ENCODE measurements at places on chromosomes 12 and 14.

- no peak for DNase-seq
Measured at GRCh38 chr12:21500786-21501257, 613 bp downstream of the RECQL start.

DNA sequence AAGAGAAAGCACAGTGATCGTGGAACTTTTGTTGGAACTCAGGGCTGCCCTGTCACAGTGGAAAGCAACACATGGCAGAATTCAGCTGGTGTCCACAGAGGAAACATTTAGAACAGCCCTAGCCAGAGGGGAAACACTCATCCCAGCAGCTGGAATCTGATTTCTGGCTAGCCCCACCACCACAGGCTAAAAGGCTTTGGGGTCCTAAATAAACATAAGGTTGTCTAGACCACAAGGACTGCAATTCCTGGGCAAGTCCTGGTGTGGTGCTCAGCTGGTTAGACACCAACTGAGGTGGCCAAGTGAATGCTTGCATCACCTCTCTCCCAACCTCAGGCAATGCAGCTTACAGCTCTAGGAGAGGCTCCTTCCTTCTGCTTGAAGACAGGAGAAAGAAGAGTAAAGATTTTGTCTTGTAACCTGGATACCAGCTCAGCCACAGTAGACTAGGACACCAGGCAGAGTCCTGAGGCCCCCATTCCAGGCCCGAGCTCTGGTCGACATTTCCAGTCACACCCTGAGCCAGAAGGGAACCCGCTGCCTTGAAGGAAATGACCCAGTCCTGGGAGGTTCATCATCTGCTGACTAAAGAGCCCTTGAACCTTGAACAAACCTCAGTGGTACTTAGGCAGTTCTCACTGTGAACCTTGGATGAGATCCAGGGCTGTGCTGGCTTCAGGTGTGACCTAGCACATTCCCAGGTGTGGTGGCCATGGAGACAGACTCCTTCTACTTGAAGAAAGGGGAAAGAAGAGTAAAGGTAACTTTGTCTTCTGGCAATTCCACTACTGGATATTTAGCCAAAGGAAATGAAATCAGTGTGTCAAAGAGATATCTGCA, 85.4 kb upstream of the PLXNC1 start:
- no peak for DNase-seq

- DNase-seq = no peak
Measured at GRCh38 chr12:121970581-121971300, 50.9 kb upstream of the BCL7A start.

- DNase-seq = no peak
Measured at GRCh38 chr12:45312012-45312411, 96.1 kb downstream of the ANO6 start.

DNA sequence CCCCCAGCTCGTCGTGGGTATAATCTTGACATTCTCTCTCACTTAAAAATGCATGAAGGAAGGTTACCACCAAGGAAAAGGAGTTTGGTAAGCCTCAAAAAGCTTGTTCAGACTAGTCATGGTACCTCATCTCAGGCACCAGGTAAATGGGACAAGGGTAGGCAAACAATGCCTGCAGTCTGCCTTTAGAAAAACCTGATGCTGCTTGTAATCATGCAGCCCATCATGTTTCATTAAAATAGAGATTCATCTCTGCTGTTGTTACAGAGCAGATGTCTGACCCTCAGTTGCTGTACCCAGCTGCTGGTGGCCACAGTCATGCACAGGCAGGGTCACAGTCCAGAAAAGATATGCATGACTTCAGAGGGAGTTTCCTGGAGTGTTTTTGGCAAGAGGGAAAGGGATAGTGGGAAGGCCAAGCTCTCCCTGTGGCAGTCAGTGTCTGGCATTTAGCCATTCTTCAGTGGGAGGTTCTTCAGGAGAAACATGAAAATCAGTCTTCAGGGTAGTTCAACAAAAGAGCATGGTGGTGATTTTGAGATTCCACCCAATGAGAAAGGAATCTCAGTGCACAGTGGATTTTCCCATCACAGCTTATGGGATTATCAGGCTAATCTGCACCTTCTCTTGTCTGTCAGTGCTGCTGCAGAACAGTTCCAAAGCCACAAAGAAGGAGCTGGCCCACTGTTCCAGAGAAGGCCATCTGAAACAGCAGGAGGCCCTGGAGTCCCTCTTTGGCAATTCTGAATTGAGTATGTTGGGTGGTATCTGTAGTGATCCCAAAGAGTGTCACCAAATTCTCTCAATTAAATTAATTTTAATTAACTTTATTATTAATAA, 202.7 kb upstream of the FRMD6 start:
- DNase-seq = no peak

GRCh38 chr14:84237881-84238280, 1292.1 kb upstream of the FLRT2 start:
- no peak for DNase-seq

- no peak for DNase-seq
Measured at GRCh38 chr14:90979515-90979914, 80.9 kb downstream of the RPS6KA5 start.

DNA sequence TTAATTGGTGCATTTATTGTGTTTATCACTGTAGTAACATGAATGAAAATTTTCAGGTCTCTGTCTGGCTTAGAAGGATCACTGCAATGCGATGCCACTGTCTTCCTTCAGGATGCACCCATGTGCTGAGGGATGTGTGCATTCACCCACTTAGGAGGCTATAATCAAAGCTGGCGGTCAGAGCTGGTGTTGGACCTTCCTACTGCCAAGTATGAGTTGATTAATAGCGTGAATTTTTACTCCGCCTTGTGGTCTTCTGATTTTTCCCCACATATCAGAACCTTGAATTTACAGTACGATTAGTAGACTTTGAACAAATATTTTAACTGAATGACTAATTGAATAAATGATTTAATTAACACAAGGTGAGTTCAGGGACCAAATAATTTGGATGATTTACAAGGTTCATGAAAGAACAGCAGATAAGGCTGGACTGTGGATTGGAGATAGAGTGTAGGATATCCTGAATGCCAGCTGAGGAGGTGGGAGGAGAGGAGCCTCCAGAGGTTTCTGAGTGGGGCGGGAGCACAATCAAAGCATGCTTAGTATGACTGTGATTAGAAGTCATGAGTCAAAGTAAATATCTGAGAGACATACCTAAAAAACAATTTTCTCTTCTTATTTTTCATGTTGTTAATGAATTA, 50.1 kb downstream of the RERG start:
- no peak for DNase-seq

DNA sequence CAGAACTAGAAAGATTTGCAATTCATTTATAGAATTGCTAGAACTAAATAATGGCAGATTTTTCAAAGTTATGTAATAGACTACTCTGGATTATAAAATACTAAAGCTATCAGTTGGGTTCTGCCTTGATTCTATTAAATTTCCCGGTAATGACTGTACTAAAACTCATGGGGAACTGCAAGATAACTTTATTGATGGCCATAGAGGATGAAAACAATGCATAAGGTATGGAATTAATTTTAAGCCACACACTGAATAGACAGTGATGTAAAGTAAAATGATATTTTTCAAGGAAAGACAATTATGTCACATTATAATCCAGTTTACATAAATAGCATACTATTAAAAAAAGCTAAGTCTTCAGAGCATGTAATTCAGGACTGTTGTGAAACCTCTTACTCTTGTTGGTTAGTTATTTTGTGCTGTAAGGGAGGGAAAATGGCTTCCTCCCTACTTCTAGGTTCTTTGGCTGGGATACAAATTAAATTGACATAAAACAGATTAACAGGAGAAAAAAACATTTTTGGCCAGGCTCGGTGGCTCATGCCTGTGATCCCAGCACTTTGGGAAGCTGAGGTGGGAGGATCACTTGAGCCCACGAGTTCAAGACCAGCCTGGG, 134.4 kb upstream of the AMIGO2 start:
- DNase-seq = no peak

DNA sequence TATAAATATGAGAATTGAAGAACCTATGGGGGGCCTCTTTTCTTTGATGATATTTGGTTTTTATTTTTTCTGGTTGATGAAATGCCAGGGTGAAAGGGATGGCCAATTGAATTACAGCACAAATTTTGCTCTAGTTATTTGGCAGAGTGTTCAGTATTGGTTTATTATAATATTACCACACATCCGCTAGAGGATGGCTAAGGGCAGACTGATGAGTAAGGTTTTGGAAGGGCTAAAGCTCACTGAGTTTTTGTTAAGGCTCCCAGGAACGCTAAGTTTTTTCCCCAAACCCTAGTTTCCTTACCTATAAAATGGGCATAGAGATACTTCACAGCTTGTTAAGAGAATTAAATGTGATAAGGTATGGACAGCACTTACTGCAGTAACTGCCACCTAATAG, 34.3 kb upstream of the LRRC10 start:
- no peak for DNase-seq

DNA sequence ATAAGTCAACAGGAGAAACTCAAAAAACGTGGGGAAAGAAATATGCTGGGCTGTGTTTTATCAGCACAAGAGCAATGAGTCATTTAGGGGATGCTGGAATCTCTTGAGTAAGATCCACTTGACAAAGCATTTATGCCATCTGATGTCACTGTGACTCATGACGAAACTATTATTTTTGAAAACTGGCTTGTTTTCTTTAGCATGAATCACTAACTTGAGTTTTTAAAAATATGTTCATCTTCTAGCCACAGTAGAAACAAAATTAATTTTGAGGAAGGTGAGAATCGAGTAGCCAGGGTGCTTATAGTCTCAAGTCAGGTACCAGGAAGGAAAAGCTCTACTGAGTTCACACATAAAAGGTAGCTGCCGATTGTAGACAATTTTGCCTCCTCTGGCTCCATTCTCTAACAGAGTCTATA, 456.2 kb upstream of the MGAT4C start:
- DNase-seq = no peak

- no peak for DNase-seq
Measured at GRCh38 chr14:99545586-99545985, 58.4 kb downstream of the CCDC85C start.

- no peak for DNase-seq
Measured at GRCh38 chr12:47311568-47311967, 231.8 kb upstream of the AMIGO2 start.

DNA sequence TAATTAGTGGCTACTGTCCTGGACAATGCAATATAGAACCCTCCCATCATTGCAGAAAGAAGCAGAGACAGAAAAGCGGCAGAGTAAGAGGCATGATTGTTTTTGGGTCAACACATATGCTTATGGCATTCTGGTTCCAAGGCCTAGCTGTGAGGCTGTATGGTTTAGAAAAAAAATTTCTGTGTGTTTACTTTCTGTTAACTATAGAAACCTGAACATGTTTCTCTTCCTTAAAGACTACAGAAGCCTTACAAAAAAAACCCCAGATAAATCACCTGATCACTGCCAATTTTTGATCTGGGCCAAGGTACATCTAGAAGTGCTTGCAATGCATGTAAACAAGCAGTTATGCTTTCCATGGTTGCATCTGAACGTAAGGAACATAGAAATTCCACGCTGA, 100.0 kb upstream of the HECTD1 start:
- no peak for DNase-seq

GRCh38 chr14:29078810-29079522, 312.4 kb downstream of the FOXG1 start:
- DNase-seq = no peak

DNA sequence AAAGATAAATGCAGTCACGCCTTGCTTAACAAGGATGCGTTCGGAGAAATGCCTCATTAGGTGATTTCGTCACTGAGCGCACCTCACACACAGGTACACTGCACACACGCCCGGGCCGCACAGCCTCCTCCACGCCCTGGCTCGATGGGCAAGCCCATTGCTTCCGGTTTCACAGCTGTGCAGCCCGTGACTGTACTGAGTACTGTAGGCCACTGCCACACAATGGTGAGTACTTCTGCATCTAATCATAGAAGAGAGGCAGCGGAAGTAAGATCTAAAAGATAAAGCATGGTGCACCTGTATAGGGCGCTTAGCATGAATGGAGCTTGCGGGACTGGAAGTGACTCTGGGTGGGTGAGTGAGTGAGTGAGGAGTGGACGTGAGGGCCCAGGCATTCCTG, 4.3 kb downstream of the RIMBP2 start:
- no peak for DNase-seq

DNA sequence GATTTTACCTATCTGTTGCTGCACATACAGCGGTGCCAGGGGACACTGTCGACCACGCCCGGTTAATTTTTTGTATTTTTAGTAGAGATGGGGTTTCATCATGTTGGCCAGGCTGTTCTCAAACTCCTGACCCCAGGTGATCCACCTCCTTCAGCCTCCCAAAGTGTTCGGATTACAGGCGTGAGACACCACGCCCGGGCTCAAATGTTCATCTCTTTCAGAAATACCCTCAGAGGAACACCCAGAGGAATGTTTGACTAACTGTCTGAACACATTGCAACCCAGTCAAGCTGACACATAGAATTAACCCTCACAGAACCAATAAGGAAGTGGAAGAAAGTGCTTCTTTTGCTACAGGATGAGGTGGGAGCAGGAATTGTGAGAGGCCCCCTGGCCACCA, 15.0 kb upstream of the ETFBKMT start:
- no peak for DNase-seq

DNA sequence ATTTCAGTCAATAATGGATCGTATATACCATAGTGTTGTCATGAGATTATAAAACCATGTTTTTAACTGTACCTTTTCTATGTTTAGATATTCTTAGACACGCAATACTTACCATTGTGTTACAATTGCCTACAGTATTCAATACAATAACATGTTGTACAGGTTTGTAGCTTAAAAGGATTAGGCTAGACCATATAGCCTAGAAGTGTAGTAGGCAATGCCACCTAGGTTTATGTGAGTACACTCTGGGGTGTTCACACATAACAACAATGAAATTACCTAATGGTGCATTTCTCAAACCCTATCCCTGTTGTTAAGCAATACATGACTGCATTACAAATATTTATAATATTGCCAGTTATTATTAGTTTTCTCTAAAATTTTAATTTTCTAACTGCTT, 144.2 kb downstream of the KCNC2 start:
- no peak for DNase-seq

- no peak for DNase-seq
Measured at GRCh38 chr12:97424911-97425310, 37.7 kb upstream of the RMST start.

GRCh38 chr12:109765446-109765810, 51.8 kb downstream of the FAM222A start:
- no peak for DNase-seq

GRCh38 chr12:13252616-13253015, 56.1 kb downstream of the EMP1 start:
- no peak for DNase-seq

- DNase-seq = no peak
Measured at GRCh38 chr14:44657203-44657602, 150.1 kb upstream of the FSCB start.

- DNase-seq = no peak
Measured at GRCh38 chr14:22847661-22848341, 11.4 kb downstream of the MMP14 start.

- DNase-seq = no peak
Measured at GRCh38 chr14:80850197-80850814, 91.2 kb downstream of the CEP128 start.

DNA sequence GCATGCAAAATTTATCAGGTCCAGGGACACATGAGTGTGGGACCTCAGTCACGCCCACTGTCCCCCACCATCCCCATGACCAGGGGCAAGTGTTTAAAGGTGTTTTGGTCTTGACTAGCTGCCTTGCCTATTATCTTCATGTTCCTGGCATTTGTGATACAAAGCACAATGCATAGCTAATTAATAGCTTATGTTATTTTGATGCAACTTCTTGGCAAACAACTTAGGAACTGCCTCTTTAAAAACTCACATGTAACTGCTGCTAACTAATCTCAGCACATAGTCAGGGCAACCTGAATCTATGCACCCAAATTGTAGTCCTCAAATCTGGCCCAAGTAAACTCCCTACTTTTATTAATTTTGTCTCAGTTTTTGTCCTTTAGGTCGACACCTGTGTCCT, 7.4 kb upstream of the OR6J1 start:
- DNase-seq = no peak

Measured in stimulated activated CD8-positive, alpha-beta memory T cell treated with anti-CD3 and anti-CD28 coated beads, Interleukin-4, amount 100 ng/mL, for 24 hours (primary cell).